AML-193 (cell line): ENCODE measurements at places on chromosomes 4 and X.

GRCh38 chr4:15018361-15018760 lies 16.1 kb downstream of the CPEB2 start:
- DNase-seq: no peak

- no peak for DNase-seq
These were observed 54.3 kb downstream of the CHST7 start for GRCh38 chrX:46627711-46628419.

DNA sequence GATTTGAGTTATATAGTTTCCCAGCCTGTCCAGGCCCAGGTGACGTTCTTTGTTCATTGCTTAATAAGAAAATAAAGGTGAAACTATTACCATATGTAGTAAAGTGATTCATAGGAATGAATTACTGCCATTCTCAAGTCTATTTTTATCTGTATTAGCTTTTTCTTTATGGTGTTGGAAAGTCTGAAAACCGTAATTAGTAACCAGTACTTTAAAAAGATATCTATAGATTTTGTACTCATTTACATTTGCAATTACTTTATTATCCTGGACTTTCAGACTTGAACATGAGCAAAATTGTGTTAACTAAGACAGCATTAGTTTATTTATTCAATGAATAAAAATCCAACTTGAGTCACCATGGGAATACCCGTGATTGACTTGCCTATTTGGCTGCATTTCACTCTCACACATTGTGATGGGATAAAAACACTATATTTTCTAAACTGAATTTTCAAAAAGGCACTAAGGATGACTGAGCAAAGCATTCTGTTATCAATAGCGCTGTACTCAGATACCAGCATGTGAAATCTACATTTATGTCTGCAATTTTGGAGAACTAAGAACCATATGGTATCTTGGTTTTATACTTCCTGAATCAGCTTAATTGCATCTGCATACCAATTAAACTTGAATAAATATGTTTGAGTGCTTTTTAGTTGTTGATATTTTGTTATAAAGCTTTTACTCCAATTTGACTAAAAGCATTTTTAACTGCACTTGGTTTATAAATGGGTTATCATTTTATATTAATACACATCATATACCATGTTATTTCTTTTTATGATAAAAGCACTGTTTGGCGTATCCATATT lies 154.6 kb downstream of the CCSER1 start:
- DNase-seq: no peak

DNA sequence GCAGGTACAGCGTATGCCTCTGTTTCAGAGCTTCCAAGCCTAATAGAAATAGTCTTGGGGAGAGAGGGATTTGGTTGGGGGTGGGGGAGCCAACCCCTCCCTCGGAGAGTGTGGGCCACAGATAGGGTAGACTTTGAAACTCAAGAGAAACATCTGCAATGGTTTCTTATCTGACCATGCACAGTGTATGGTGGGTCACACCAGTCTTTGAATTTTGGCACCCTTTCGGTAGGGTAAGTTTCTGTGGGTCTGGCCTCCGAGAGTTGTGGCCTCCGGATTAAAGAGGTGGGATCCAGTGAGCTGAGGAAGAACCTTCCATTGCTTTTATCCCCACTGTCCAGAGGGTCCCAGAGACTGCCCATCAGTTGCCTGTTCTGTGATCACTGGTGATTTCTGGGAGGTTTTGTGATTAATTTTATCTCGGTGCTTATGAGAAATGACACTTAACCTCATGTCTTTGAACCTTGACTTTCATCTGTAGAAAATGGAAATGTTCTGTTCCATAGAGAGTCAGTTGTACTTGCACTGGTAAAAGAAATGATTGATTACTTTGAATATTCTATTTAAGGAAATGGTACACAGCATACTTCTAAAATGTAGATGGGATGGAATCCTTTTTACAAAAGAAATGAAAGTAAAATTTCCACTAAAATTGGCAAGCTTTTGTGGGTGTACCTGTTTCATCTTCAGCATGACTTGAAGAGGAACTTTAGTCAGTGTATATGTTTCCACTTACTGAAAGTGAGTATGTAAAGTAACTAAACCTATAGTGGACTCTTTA lies 62.7 kb downstream of the TMEM131L start:
- no peak for DNase-seq

- no peak for DNase-seq
These were observed 1670.4 kb upstream of the AGA start for GRCh38 chr4:179112441-179113170.

GRCh38 chr4:55611358-55612059 lies 19.5 kb upstream of the PDCL2 start:
- no peak for DNase-seq

DNA sequence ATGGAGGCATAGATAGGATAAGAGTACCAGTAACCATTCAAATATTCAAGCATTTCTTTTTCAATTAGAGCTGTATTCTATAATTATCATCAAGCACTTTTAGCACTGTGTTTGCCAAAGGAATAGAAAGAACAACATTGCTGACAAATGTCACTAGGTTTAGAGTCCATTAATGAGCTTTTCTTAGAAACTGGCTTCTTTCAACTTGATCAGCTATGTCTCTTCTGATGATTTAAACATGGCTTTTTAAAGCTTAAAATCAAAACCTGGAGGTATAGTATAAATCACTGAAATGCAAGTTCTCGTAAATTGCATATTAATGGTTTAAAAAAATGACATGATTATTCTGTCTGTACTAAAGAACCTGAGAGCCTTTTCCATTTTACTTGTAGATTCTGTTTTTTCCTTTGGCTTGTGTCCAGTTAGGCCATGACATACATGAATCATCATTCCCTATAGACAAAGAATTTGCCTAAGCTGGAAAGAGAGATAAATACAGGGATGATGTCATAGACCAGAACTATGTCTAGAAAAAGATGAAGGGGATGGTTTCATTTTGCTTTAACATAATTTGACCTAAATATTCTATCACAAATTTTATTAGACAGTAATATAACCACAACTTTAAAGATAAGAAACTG lies 340.1 kb upstream of the CTSO start:
- DNase-seq: no peak

DNA sequence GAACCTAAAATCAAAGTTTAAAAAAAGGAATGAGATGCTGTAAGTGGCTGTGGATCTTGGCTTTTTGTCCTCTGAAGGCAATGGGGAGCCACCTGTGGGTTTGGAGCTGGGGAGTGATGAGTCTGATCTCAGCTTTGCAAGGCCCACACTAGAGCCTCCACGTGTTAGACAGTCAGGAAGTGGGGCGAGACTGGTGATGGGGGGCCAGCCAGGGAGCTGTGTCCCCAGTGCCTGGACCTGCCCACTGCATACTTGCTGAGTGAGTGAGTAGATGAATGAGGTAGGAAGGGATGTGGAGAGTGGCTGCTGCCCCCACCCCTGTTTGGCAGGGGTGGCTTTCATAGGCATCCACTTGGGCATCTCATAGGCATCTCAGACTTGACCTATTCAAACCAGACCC lies 84.0 kb downstream of the NHSL2 start:
- no peak for DNase-seq
